ENCODE measurements at places on chromosomes 5 and 9.

DNA sequence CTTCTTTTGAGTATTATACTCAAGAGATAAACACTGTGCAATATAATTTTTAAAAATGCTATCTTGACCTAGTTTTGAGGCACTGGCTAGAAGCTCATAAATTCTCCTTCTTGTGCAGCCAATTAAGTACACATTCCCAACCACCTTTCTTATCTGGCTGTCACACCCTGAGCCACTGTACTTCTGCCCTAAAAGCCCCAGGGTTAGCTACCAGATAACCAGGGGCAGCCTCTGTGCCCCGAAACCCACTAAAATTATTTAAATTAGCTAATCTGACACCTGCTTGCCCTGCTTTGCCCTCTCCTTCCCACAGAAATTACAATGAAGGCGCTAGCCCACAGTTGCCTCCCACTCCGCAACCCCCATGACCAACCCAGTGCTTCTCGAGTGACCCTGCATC, 597.3 kb upstream of the TYRP1 start:
- no peak for DNase-seq

- DNase-seq, result no peak
Measured at GRCh38 chr9:107142896-107143603, 140.0 kb upstream of the RAD23B start.

GRCh38 chr5:72110394-72111013, 3.2 kb downstream of the MAP1B start:
- no peak for DNase-seq

- DNase-seq, result no peak
Measured at GRCh38 chr5:13809921-13810320, 134.6 kb downstream of the DNAH5 start.

- DNase-seq, result no peak
Measured at GRCh38 chr5:133054697-133055471, 3.1 kb downstream of the HSPA4 start.

DNA sequence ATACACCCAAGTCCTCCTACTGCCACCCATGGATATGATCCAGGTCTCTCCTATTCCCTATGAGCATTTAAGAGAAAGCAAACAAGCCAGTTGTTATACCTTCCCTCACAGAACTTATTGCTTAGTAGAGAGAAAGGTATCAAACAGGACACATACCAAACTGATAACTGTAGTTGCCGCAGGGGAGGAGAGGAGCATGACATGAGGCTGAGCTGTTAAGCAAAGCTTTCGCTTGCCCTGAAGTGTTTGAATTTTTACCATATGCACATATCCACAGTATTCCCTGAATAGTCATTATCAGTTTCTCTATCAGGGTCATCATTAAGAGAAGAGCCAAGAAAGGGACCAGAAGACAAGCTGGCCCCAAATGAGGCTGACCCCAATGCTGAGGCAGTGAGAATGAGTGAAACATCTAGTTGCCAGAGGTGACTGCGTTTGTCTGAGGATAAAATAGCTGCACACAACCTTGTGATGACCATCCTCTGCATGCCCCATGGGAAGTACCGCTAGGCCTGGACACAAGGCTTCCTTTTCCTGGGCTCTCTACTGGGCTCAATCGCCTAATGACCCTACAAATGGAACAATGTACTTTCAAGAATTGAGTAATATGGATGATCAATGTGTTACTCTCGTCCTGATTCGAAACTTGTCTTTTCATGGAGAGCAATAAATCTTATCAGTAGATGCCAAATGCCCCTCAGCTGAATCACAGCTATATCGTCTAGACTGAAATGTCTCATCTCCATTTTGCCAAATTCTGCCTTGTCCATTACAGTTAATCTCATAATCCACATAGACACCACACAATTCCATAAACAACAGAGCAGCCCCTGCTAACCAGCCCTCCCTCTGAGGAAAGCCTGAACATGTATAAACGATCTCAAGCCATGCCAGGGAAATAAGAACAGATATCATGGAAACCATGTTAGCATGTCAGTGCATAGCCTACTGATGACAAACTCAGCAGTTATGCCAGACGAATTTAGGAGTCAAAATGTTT, 4.3 kb upstream of the IFNK start:
- DNase-seq, result no peak

Data from CD4-positive, alpha-beta T cell treated with Interleukin-15 for 1 hour (primary cell).